ENCODE measurements at places on chromosomes 6 and 20.
A peak's percentile ranks its signal among the peaks of the same experiment; 100 is the strongest.

- no peak for DNase-seq
Measured at GRCh38 chr6:133893946-133894345, 5.0 kb downstream of the TCF21 start.

DNA sequence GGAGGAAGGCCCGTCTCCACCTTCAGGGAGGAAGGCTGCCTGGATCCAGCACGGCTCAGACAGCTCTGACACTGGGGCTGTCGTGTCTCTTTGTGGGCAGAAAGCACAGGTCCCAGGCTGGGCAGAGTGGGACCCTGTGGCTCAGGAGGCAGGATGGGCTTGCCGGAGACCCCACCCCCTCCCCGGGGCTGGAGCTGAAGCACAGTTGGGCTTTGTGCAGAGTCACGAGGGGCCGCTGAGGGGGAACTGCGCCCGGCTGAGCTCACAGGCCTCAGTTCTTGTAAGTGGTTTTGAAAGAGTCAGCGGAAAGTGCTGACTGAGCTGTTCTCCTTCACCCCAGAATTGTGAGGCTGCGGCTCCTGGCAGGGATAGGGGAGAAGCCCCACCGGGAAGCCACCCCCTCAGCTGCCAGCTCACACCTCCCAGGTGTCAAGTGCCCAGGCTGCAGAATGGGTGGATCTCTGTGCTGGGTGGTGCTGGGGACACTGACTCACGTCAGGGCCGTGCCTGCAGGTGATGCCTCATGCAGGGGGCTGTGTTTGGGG is 145.5 kb upstream of the RNF24 start:
- DNase-seq: peak; percentile 29

- DNase-seq: no peak
Measured at GRCh38 chr6:134707342-134708031, 242.4 kb downstream of the ALDH8A1 start.

GRCh38 chr6:43828711-43829110 is 58.7 kb downstream of the VEGFA start:
- no peak for DNase-seq

DNA sequence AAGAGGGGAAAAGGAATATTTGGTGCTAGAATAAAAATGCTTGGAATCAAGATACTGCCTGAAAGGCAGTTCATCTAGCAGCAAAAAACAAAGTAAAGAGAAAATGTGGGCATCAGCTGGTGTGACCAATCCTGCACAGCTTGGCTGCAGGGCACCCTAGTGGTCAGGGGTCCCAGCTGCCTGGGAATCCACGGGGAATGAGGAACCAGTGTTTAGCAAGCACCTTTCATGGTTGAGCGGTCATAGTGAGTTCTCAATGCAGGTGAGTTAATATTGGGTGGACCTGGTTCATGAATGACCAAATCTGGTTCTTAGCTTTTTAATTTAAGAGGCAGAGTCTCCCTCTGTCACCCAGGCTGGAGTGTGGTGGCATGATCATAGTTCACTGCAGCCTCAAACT is 53.3 kb downstream of the CAP2 start:
- no peak for DNase-seq
